Activated CD4-positive, alpha-beta T cell treated with anti-CD3 and anti-CD28 coated beads, Interleukin-2, amount 10 ng/mL, durations not matched to agents 24 days and 14 days (primary cell): ENCODE measurements at places on chromosomes 7 and 10. TPM values are rescaled to one million over a fixed set of nuclear protein-coding genes. Genes with fewer than 3 reads are reported as not detected.
A peak's percentile ranks its signal among the peaks of the same experiment; 100 is the strongest.

- no peak for DNase-seq
These were observed 232.0 kb upstream of the PCDH15 start for GRCh38 chr10:55033061-55033460.

The PRSS1 gene
- not detected in 2 replicates for total RNA-seq

- DNase-seq = no peak
These were observed 67.6 kb upstream of the CAV2 start for GRCh38 chr7:116431787-116432526.

DNA sequence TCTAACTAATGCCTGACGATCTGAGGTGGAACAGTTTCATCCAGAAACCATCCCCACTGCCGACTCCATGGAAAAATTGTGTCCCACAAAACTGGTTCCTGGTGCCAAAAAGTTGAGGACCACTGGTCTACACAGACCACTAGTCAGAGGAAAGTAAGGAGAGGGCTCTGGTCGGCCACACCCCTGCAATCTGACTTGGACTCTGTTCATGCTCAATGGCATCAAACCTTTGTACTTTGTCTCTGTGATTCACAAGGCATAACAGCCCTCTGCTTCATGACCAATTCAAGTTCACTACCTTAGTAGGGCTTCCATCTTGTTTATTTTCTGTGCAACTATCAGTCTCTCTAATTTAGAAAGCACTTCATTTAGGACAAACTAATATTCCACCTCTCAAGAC is 1.8 kb downstream of the TUBAL3 start:
- no peak for DNase-seq

DNA sequence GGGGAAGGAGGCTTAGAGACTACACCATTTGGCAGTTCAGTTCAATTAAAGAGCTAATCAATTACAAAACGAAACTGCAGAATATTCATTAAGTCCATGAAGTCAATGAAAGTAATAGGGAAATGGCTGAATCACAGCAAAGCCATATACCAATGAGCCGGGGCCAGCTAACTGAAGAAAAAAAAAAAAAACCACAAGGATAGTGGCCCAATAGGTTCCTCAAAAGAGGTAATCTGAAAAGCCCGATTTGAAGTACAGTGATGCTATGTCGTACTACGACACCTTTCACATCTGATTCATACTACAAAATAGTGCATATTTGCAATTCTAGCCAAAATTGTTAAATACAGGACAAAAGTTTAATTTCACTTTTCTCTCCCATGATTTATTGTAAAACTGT is 2.5 kb downstream of the ARHGAP12 start:
- DNase-seq = no peak

- DNase-seq = peak; percentile 68
These were observed at the start of gene PAPSS2 for GRCh38 chr10:87659571-87660483. PAPSS2 (plus strand) TSS chr10:87659878; CDS start chr10:87659982, 104 bp downstream.

The SPDYE1 gene
- total RNA-seq = not detected in 2 replicates

- no peak for DNase-seq
These were observed 74.6 kb downstream of the CALN1 start for GRCh38 chr7:72337390-72338167.

The FGFR2 gene
- not detected in 2 replicates for total RNA-seq

- DNase-seq = no peak
These were observed 6.9 kb downstream of the PILRA start for GRCh38 chr7:100380196-100380595.

The LRRN3 gene
- total RNA-seq = 53.4 and 56.5 TPM in 2 replicates

The ARHGEF5 gene
- total RNA-seq = 8.7 and 9.4 TPM in 2 replicates

DNA sequence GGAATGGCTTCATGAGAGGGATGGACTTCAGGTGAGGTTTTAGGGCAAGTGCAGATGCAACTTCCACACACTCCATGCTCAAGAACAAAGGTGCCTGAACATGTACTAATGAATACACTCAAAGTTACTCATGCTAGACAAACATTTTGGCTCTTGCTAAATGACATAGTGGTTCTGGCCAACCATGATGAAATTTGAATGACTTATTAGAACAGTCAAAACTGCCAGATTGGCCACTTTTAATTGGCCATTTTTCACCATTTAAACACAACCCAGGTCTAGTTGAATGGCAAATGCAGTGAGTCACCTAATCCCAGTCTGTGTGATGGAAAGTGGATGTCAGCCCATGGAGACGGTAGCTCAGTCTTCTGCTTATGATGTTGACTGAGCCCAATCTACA is 4.9 kb upstream of the PTPRN2 start:
- no peak for DNase-seq

- DNase-seq = no peak
These were observed 57.5 kb downstream of the CAMK2B start for GRCh38 chr7:44267719-44268421.

The LMOD2 gene
- total RNA-seq = not detected in 2 replicates
